Sigmoid colon (tissue), 7 donors: ENCODE measurements at places on chromosomes 7 and 10. TPM values are rescaled to one million over a fixed set of nuclear protein-coding genes. Genes with fewer than 3 reads are reported as not detected.

DNA sequence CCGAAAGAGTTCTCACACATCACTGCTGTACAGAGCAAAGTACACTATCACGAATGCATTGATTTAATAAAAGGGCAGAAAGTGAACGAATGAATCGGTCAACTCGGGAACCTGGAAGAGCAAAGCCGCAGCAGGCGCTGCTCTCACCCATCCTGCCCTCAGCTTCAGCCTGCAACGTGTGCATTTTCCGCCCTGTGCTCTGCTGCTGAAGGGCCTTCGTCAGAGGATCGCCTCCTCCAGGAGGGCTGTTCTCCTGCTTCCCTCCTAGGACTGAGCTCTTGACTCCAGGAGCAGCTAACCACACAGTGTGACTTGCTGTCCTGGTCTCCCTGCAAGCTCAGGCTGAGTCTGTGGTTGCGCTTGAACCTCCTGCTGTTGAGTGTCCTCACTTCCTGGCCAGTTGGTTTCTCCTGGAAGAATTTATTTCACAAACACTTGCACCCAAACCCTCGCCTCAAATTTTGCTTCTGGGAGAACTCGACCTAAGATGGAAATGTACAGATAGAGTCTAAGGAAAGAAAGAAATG, 473.0 kb upstream of the KLF6 start:
- H3K27me3 ChIP-seq, result no peaks in the 10 kb centered on the region
- no peak for DNase-seq

GRCh38 chr10:103667356-103667755, 173.9 kb downstream of the NEURL1 start:
- DNase-seq, result no peak
- peak overlapping the region; percentile 60 for H3K27ac ChIP-seq
- no peaks in the 10 kb centered on the region for H3K27me3 ChIP-seq

GRCh38 chr10:111593578-111593977, 516.7 kb downstream of the ADRA2A start:
- no peak overlapping the region for H3K4me3 ChIP-seq
- no peaks in the 10 kb centered on the region for H3K27me3 ChIP-seq
- H3K4me1 ChIP-seq, result no peaks in the 10 kb centered on the region
- H3K27ac ChIP-seq, result no peak overlapping the region

DNA sequence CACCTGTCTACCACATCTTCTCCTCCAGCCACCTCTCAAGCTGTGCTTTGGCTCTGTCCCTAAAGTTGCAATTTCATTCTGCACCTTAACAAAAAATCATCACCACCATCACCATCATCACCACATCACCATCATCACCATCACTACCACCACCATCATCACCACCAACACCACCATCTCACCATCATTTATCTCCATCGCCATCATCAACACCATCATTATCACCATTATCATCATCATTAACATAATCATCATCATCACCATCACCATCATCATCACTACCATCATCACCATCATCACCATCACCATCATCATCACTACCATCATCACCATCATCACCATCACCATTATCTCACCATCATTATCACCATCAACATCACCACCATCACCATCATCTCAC, 245.4 kb downstream of the GRID1 start:
- DNase-seq, result no peak
- no peaks in the 10 kb centered on the region for H3K4me1 ChIP-seq
- H3K27ac ChIP-seq, result no peak overlapping the region
- no peak overlapping the region for H3K4me3 ChIP-seq

GRCh38 chr10:108911814-108912541, 1011.3 kb downstream of the XPNPEP1 start:
- no peaks in the 10 kb centered on the region for H3K36me3 ChIP-seq
- no peaks in the 10 kb centered on the region for H3K27me3 ChIP-seq
- DNase-seq, result peak; percentile 81
- peaks cover 11% of the 10 kb centered on the region for H3K4me1 ChIP-seq

DNA sequence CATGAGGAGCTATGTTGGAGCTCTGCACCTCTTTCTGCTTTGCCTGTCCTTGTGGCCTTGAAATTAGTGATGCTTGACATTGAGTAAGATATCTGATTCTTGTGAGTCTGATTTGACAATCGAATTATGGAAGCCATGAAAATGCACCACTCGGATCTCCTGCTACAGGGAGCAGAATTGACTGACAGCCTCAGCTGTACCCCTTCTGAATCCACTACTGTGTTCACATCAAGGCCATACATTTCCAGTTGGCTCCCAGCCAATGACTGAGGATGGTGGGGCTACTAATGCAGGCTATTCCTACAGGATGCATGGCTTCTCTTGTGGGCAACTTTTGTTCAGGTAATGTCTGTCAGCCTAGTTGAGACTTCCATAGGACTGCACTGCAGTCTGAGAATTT, 321.9 kb downstream of the REEP3 start:
- no peaks in the 10 kb centered on the region for H3K27me3 ChIP-seq
- no peak overlapping the region for H3K27ac ChIP-seq
- H3K36me3 ChIP-seq, result no peaks in the 10 kb centered on the region
- H3K4me3 ChIP-seq, result no peak overlapping the region
- no peaks in the 10 kb centered on the region for H3K4me1 ChIP-seq

GRCh38 chr7:158526531-158526930, 61.1 kb downstream of the PTPRN2 start:
- no peak overlapping the region for H3K4me3 ChIP-seq
- H3K4me1 ChIP-seq, result no peaks in the 10 kb centered on the region
- no peaks in the 10 kb centered on the region for H3K36me3 ChIP-seq

GRCh38 chr10:74932648-74933047, 106.2 kb downstream of the KAT6B start:
- peak; percentile 80 for DNase-seq
- H3K4me1 ChIP-seq, result peaks cover 95% of the 10 kb centered on the region
- H3K27me3 ChIP-seq, result no peaks in the 10 kb centered on the region
- H3K36me3 ChIP-seq, result no peaks in the 10 kb centered on the region

Gene PLEKHS1
- not detected for total RNA-seq

Gene GAD2
- total RNA-seq, result not detected

Gene CXCL12
- total RNA-seq, result 79.6 TPM

Gene RSU1
- 86.9 TPM for total RNA-seq

Gene AKR1C3
- total RNA-seq, result 6.1 TPM

Gene SHTN1
- 4.6 TPM for total RNA-seq

Gene REPIN1
- total RNA-seq, result 57.4 TPM

Gene ADCY1
- total RNA-seq, result 0.55 TPM
